ENCODE measurements at places on chromosomes 7 and 10.

DNA sequence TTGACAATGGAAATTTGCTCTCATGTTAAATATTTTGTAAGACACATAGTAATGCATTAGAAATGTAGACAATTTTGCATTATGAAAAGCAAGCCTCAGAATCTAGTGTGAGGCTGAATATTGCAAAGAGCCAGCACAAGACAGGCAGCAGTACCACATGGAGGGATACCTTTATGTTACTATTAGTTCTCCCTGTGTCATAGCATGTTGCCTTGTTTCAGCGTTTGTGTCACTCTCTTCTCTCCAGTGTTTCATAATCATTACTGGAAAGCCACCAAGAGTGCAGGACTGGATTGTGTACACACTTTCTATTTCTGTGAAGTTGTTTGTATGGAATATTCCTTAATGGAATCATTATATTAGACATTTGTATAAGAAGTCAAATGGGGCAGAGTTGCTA, 8.5 kb downstream of the AHR start:
- DNase-seq: no peak

DNA sequence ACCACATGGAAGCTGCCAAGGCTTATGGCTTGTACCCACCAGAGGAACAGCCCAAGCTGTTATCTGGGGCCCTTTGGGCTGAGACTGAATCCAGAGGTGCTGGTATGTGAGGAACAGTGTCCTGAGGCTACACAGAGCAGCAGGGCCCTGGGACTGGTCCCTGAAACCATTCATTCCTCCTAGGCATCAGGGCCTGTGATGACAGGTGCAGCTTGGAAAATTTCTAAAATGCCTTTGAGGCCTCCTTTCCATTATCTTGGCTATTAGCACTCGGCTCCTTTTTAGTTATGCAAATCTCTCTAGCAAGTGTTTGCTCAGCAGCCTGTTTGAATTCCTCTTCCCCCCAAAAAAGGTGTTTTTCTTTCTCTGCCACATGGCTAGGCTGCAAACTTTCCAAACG, 1151.7 kb upstream of the LRRN3 start:
- DNase-seq: no peak

DNA sequence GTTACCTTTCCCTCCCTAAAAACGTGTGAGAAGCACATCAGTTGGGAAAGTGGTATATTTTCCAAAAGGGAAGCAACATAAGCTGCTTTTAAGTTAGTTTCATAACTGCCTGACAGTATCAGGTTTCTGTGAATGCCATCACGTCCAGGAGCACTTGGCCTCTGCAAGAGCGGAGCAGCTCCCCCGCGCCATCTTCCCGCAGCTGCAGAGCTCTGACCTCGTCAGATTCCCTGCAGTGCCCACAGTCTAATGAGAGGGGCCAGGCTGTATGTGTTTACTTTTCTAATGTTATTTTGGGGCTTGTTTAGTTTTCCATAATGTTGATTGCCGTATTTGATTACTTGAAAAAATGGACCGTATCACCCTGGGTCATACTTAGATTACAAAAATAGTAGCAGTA, 74.2 kb downstream of the MGMT start:
- no peak for DNase-seq

DNA sequence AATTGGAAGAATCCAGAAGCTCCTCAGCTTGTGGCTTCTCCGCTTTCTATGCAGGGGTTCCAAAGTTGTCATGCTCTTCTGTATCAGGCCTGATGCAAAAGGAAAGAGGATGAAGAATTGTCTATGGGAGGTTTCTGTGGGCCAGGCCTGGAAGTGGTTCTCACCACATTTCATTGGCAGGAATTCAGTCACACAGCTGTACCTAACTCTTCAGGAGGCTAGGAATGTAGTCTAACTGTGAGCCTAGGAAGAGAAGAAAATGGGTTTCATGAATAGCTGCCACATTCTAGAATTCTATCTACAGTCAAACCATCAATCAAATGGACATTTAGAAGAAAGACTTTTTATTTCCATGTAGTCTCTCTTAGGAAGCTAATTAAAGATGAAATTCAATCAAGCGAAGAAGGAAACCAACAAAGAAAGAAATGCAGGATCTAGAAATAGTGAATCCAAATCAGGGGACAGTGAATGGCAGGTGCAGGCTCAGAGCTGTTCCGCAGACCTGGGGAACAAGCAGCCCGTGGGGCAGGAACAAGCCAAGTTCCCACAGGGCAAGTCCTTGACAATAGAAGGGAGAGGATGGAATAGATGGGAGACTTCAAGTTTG, 25.4 kb upstream of the USP6NL start:
- no peak for DNase-seq

DNA sequence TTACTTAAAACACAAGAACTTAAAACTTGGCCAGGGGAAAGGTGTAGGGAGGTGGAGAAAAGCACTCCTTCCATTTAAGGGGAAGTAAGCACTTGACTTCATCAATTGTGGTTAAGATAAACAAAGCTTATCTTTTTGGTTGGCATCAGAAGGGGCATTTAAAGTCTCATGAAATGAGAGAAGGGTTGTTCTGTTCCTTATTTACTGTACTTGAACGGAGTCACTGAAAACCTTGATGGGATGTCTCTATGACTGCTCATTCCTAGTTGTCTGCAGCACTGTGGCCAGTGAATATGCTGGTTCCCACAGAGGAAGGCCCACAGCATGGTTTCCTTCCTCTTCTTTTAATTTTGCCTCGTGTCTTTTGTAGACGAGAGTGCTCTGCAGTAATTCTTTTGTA, 229.3 kb downstream of the AUTS2 start:
- DNase-seq: no peak

- DNase-seq: no peak
Measured at GRCh38 chr7:151539088-151539671, 19.5 kb upstream of the RHEB start.

DNA sequence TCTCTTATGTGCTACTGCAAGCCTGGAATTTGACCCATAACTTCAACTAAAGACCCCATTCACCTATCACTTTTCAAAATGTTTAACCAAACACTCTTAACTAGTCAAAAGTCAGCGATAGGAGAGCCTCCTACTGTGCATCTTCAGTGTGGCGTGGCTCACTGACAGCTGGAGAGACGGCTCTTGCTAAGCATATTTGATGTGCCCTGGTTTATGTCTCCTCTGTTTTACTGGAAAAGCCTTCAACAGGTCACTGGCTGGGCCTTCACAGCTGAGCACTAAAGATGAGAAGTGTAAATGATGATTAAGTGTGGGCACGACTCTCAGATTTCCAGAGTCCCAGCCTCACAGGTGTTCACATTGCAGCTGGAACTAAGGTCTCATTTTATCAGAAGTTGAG, 472.1 kb downstream of the SEMA3D start:
- DNase-seq: no peak

GRCh38 chr10:84548869-84549268, 220.5 kb downstream of the CCSER2 start:
- DNase-seq: no peak

GRCh38 chr7:92768501-92769393, 67.6 kb downstream of the CDK6 start:
- no peak for DNase-seq

- DNase-seq: no peak
Measured at GRCh38 chr10:132163278-132163765, 23.4 kb upstream of the DPYSL4 start.

DNA sequence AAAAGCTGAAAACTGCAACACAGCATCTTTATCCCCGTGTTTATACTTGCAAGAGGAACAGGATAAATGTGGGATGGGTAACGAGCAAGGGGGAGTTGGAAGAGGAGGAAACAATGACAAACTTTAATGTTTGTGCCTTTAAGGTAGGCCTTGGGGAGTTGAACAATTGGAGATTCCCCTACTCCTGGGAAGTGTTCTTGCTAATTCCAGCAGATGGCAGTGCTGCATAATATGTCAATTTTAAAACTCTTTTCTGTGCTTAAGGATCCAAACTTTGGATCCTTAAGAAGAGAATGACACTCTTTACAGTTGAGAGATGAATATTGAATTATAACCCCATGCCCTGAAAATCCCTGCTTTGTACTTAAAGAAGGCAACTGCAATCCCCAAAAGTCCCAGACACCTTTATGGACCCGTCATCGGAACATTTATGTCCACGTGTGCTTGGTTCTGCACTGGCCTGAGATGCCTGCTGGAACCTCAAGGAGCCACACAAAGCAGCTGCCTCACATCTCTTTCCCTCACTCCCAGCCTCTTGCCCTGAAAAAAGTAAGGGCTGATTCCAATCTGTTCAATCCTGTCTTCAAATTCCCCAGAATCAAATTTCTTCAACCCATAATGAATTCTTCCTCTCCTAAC, 12.0 kb downstream of the IFIT5 start:
- DNase-seq: no peak
